ENCODE measurements at places on chromosomes 13 and 19.

DNA sequence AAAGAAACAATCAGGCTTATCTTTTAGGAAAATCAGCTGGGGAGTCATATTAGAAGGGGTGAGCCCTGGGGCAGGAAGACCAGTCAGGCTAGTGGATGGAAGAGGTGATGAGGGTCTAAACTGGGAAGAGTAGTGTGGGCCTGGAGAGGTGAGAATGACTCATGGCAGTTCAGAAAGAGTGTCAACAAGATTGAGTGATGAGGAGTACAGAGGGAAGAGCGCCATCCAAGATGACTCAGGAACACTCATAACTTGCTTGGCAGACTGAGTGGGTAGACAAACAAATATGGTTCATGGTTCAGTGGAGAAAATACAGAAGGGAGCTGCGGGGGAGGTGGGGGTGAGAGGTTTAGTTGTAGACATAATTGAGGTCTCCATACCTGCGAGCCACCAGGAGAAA is 17.3 kb upstream of the CLDN10 start:
- DNase-seq: no peak

- no peak for DNase-seq
Observed at GRCh38 chr19:1082928-1083816, 12.0 kb downstream of the POLR2E start.

- DNase-seq: no peak
Observed at GRCh38 chr13:61275251-61275650, 140.4 kb downstream of the PCDH20 start.

GRCh38 chr19:19627621-19628500 is at the start of gene LPAR2:
Gene LPAR2 (minus strand): TSS chr19:19628220. CDS start chr19:19627275, 945 bp downstream.
- peak; percentile 81 for DNase-seq

GRCh38 chr19:51511353-51511752 is 9.8 kb upstream of the SIGLEC12 start:
- no peak for DNase-seq

GRCh38 chr19:46955813-46956371 is 63.7 kb upstream of the NPAS1 start:
- DNase-seq: no peak

DNA sequence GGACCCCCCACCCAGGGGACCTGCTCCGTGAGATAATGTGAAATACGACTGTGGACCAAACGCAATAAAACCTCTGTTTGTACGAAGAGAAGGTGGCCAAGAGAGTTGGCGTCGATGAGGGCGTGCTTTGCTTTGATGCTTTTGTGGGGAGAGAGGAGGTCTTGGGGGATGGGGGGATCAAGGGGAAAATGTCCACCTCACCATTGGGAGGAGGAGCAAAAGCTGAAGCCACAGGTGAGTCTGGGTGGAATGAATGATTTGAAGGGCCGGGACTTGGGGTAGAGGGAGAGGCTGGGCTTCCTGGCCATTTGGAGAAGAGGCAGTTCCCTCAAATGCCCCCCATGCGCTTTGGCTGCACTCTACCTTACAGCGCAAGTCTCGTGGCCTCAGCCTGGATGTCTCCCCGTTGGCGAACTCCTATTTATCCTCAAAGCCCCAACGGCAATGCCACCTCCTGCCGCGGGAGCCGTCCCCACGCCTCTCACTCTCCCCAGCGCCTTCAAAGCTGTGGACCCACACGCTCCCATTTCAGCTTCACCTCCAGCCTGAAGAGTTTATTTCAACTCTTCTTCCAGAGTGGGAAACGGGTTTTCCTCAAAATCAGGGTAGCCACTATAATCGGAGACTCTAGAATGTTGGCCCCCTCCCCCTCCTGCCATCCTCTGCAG is 795 bp upstream of the ABCA7 start:
- no peak for DNase-seq

- DNase-seq: no peak
Observed at GRCh38 chr13:99055735-99056134, 77.9 kb upstream of the DOCK9 start.

DNA sequence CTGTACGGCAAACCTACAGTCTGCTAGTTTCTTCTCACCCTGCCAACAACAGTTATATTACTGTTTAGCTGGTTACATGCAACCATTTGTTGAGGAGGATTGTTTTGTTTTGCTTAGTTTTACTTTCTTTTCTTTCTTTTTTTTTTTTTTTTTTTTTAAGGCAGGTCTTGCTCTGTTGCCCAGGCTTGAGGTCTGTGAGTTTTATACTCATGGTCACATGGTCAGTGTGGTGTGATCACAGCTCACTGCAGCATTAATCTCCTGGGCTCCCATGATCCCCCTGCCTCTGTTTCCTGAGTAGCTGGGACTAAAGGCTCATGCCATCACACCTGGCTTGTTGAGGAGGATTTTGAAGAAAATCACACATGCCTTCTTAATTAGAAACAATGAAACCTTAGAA is 505.6 kb downstream of the GPC5 start:
- DNase-seq: no peak

DNA sequence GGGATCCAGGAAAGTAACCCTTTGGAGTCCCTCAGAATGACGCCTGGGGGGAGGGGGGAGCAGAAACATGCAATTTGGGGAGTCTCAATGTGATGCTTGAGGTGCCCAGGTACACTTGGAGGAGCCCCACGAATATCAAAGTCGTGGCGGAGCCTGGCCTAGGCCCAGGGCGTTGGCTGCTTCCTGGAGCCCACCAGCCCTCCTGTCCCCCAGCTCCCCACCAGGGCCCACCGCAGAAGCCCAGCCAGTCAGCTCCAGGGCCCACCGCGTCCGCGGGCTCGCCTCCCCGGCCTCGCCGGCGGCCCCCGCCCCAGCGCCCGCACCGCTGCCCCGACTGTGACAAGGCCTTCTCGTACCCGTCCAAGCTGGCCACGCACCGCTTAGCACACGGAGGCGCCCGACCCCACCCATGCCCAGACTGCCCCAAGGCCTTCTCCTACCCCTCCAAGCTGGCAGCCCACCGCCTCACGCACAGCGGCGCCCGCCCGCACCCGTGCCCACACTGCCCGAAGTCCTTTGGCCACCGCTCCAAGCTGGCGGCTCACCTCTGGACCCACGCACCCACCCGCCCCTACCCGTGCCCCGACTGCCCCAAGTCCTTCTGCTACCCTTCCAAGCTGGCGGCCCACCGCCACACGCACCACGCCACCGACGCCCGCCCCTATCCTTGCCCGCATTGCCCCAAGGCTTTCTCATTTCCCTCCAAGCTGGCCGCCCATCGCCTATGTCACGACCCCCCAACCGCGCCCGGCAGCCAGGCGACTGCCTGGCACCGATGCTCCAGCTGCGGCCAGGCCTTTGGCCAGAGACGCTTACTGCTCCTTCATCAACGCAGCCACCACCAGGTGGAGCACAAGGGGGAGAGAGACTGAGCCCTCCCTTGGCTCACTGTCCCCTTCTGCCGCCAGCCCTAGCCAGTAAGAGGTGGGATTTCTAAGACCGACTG is 2.1 kb downstream of the ZNF575 start:
- no peak for DNase-seq

DNA sequence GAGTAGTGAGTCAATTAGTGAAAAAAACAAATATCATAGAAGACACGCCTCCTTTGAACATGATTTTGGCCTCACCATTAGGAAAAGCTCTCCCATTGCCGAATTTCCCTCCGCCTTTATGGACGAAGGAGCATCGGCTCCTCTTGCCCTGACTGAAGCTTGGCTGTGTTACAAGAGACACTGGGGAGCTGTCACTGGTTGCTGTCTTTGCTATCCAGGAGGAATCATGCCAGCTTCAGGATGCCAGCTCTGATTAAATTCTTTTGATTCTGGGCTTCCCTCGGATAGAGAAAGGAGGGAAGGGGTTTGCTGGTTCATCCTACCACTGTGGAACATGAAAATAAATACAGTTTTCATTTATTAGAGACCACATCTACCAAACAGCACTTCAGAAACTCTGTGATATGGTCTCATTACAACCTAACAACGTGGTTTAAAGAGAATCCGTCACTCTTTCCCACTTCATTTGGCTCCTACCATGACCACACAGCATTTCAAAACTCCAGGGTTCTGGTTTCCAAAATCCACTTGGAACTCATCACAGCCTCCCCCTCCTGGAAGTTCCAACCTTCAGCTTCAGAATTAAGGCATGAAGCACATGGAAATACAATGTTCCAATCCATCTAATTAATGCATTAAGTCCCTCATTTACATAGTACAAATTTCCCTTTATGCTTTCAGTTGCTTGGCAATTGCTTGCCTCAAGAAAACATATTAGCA is 446.0 kb downstream of the EFNB2 start:
- no peak for DNase-seq

GRCh38 chr13:25752957-25753551 is 298.8 kb downstream of the SHISA2 start:
- DNase-seq: no peak

DNA sequence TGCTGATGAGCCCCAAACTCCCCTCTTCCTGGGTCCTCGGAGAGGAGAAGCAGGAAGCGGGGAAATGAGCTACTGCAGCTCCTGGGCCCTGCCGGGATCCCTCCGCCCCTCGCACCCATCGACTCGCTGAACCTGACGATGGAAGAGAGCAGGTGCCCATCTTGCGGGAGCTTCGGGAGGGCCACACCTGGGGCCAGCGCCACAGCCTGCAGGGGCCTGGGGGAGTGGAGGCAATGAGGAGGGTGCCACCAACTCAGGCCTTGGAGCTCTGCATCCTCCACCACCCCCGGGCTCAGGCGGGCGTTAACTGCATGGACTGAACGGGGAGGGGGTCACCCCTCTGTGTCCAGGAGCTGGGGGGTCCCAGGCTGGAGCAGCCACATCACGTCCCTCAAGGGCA is 8.3 kb downstream of the TCF3 start:
- DNase-seq: no peak

DNA sequence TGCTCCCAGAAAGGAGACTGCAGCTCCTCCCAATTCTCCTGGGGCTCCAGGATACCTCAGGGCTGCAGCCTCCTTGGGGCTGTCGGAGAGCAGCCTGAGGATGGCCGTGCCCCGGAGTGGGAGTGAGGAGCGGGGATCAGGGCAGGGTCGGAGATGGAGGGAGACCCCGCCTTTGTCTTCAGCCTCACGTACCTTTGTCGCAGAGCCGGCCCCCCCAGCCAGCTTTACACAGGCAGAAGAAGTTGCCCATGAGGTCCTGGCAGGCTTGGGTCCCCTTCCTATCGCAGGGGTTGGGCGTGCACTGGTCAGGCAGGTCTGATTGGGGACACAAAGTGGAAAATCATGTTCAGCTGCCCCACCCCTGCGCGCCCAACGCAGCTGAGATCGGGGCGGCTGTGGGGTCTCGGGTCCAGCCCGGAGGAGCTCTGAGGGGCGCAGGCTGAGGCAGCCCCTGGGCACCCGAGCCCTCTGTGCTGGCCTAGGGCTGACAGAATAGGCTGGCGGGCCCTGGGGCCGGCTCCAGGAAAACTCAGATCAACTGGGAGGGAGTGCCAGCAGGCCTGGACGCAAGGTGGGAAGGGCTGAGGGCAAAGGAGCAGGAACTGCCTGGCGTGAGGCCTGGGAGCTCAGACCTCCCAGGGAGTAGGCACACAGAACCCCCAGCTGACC is 24.2 kb downstream of the GAS6 start:
- DNase-seq: no peak

Measured in activated T-helper 1 cell treated with Interleukin-2 at 50 U/mL for 16 hours (primary cell).